ENCODE measurements at places on chromosomes 11 and 22.

- DNase-seq: no peak
Measured at GRCh38 chr22:43188829-43189545, 2.1 kb upstream of the TTLL12 start.

DNA sequence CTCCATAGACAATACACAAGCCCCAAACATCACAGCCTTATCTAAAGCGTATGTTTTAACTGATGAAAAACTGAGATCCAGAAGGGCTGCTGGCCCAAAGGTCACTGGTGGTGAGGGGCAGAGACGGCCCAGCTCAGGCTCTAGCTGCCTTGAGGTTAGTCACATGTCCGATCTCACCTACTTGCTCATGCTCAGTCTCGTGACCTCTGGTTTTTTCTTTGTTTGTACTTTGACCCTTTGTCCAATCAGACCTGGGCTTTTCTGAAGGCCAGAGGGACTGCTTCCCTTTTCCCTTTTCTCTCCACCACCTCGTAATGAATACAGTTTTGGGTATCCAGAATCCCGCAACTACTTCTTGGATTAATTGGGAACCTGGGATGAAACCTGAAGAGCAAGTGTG is 28.6 kb downstream of the MMP20 start:
- DNase-seq: no peak

DNA sequence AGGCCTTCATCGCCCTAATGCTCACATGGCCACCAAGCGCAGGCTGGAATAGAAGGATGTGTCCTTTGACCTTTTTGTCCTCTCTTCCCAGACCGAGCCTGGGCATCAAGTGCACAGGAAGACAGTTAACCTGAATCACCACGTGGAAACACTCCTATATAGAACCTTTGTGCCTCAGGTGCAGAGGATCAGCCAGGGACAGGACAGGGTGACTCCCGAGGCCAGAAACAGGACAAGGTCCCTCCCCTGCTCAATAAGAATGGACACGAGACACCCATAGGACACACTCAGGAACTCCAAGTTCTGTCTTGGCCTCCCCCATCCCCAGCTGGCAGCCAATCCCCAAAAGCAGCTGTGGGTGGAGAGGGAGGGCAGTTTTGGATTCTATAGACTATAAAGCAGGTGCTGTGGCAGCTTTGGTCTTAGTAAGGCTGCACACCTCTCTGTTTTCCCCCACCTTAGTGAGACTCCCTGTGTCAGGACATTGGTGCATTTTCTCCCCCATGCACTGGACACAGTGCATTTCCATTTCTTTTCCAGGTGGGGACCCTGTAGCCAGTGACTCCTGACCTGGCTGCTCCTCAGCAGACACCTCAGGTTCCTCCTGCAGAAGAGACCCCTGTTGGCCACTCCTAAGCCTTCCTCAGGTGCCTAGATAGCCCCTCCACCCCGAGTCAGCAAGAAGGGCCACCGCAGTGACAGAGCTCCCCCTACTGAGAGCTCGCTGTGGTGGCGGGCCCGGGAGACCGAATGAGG is 43.6 kb upstream of the POU2AF1 start:
- no peak for DNase-seq

DNA sequence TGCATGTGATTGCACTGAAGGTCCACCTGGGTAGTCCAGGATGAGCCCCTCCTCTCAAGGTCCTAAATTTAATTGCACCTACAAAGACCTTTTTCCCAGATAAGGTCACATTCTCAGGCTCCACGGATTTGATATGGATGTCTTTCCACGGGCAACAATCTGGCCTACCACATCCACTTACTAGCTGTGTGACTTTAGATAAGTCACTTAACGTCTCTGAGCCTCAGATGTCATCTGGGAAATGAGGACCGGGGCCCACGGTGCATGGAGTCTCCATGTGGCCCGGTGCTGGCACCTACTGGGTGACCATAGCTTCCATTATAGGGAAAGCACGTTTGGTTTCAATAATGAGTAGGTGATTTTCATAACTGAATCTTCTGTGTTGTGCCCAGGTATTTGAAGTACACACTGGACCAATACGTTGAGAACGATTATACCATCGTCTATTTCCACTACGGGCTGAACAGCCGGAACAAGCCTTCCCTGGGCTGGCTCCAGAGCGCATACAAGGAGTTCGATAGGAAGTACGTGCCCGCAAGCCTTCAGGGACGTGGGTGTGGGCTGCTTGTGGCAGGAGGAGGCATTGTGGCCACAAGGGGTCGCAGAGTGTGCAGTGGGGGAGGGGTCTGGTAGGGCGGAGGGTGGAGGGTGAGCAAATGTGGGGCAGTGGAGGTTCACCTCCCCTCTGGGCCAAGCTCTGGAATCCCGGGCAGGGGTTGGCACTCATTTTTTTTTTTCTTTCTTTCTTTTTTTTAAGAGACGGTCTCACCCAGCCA is 55.7 kb downstream of the ARHGAP8 start:
- no peak for DNase-seq

DNA sequence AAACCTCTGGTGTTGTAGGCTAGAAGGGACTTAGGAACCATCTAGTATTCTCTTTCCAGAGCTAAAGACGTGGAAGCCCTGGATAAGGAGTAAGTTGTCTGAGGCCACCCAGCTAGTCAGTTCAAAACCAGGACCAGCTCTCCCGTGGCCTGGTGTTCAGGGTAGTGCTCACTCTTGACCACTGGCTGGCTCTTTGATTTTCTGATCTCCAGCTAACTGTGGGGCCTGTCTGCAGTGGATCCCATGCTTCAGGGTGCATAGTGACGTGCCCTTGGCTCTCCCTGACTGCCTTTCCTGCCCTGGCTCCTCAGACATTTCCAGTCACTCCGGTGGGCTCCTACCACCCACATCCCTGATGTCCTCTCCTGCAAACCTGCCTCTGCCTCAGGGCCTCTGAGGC is 1.3 kb downstream of the CLMP start:
- no peak for DNase-seq

GRCh38 chr11:104999721-105000120 is 23.2 kb downstream of the CASP5 start:
- DNase-seq: no peak

GRCh38 chr11:27124514-27125264 is 84.1 kb downstream of the BBOX1 start:
- no peak for DNase-seq

DNA sequence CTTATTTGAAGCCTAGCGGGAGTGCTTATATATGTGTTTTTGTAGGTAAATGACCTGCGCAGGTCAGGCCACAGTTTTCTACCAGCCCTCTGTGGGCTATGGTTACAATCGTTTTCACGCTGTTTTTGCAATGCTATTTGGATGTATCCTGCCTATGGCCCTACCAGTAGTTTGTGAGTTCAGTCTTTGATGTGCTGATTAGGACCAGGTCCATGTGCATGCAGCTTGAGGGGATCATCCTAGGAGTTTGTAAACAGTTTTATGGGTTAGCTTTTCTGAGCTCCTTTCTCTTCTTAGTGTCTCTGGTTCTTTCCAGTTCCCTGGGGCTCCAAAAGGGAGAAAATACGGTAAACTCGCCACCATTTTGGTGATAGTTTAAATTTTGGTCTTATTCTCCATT is 142.5 kb downstream of the LDLRAD3 start:
- no peak for DNase-seq

DNA sequence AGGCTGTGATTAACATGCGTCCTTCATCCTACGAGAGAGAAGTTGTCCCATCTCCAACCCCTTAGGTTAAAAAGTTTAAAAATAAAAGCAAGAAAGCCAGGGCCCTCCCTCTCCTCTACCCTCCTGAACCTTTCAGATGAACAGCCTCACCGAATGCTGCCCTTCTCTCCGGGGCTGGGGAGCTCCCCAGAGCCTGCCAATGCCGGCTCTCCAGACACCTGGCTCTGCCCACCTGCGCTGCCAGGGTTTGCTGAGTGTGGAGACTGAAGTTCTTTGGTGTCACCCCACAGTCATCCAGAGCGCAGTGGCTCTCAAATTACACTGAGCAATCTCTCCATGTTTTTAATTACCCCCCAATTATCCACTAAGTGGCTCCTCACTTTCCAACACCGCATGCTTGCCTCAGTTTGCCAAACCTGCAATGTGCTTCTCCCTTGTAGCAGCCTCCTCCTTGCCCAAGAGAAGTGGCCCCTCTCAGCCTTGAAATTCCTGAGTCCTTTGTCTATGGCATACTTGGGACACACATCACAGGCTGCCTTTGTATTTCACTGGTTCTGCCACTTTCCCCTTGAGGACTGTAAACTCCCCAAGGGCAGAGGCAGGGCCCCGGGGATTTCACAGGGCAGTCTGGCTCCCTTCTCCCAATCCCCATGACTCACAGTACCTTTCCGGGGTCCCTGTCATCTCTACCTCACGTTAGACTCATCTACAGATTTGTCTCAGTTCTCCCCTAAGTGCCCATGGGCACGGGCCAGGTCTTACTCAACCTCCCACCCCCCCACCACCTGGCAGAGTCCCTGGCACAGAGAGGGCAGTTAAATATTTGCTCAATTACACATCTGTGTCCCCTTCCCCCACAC is 2.0 kb downstream of the MYH9 start:
- DNase-seq: no peak

GRCh38 chr11:62242021-62242420 is at the start of gene SCGB1D2:
Gene SCGB1D2, plus strand, starts transcription at chr11:62242239. Its CDS starts 69 bp downstream, at chr11:62242308.
- no peak for DNase-seq

- DNase-seq: no peak
Measured at GRCh38 chr22:23011105-23011674, 59.1 kb upstream of the GNAZ start.

GRCh38 chr11:64007160-64007628 is 21.0 kb downstream of the OTUB1 start:
- no peak for DNase-seq
